ENCODE measurements at places on chromosomes 3 and 15.

DNA sequence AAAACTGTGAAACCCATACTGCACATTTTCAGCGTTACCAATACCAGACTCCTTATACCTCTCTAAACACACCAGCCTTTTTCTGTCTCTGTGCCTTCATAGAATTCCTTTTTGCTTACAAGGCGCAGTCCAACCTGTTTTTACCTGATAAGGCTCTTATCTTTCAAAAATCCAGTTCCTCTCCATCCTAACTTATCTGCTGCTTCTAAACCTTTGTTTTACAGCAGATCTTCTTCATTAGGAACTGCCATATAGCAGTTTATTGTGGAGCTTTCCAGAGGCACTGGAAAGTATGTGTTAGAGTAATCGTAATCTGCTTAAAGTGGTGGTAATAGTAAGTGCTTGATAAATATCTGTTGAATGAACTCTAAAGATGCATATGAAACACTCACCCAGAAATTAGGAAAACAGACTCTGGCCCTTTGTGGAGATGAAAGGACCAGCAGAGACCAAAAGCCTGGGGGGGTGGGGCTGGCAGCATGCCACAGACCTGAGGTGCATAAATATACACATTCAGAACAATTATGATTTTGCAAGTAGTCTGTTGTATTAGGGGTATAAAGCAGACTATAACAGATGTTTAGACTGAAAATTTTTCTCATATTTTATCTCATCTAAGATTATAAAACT lies 29.3 kb downstream of the PPP2R3A start:
- DNase-seq: no peak

- DNase-seq: no peak
Measured at GRCh38 chr3:71088742-71089141, 494.8 kb downstream of the FOXP1 start.

DNA sequence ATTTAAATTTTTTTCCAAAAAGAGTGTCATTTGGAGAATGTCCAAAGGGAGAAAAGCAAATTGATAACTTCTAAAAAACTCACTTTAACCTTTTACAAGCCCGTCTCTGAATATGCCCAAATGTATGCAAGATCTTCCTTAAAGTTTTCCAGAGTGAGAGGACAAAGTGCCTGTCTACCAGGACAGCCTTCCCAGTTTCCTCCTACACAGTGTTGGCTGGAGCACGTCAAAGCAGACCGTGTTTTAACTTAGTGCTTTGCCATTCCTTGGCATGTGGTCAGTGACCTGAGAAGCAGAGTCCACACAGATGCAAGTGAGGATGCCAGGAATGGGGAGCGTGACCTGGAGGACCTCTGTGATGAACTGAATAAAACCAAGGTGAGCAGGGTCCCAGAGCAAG lies 245.7 kb downstream of the FAM43A start:
- DNase-seq: no peak

DNA sequence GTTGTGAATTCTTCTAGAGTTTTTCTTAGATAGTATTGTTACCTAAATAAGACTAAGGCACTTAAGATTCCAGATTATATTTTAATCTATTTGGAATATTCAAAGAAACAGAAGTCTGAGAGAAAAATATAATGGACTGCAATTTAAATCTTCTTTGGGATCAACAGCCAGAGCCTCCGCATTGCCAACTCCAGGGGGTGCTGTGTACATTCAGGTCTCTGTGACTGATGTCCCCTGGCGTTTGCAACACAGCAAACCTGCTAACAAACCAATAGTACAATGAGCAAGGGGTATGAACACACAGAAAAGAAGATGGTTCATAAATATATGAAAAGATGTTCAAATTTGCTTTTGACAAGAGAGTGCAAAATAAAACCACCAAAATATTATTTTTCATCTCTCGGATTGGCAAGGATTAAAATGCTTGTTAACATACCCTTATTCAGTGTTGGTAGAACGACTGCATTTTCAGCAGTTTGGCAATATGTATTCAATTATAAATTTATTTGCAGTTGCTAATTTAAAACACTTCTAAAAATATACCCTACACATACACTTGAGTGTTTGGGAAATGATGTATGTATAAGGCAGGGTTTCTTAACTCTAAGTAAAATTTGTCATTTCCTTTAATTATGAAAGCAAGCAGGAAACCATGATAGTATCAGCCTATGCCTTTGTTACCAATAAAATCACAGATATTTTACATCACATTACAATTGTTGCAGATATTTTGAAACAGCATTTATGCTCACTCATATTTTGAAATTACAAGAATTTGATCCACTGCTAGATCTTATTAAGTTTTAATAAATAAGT lies 16.1 kb upstream of the TM4SF1 start:
- peak; percentile 4 for DNase-seq

GRCh38 chr15:74978503-74978902 lies 16.9 kb upstream of the SCAMP5 start:
- no peak for DNase-seq

- no peak for DNase-seq
Measured at GRCh38 chr3:44896440-44896839, 22.0 kb downstream of the TGM4 start.

DNA sequence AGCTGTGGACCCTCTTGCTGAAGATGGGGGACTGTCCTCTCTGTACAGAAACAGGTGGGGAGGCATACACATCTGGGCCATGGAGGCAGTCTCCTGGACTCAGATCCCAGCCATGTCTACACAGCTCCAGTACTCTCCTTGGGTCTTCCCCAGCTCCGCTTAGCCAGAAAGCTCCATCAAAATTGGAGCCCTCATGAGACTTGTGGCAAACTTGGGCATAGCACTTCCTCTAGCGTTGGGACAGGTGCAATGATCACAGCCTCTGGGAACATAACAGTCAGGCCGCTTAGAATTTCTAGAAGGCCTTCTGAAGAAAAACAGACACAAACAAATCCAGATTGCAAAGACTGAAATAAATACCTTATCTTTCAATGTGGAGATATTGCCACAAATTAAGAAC lies 634.3 kb upstream of the GOLIM4 start:
- no peak for DNase-seq

GRCh38 chr15:39925112-39925842 lies 5.2 kb upstream of the GPR176 start:
- no peak for DNase-seq

GRCh38 chr3:161449785-161450184 lies 46.8 kb upstream of the OTOL1 start:
- DNase-seq: no peak

DNA sequence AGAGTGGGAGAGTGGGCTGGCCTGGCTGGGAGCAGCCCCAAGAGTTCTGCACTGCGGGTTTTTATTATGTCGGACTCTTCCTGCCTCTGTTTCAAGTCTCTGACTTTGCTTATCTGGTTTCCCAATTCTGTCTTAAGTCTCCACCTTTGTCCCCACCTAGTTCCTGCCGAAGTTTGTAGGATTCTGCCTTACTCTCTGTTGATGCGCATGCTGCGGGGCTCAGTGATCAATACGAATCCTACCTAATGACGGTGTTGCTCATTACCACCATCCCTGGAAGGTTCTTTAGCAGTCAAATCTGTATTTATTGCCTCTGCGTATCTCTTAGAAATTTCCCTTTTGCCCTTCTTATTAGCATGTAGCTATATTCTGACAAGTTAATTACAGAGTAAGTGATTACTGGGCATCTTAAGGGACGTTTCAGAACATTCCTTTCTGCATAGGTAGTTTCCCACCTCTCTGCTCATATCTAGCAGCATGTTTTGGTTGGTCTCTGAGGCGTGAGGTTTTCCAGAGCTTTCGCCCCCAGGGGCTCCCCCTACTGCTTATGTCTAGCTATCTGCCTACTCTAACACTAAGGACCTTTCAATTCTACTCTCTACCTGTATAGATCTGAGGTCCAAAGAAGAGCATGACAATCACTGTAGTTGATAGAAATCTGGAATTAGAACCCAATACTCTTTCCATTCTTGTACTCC lies 236.0 kb upstream of the EIF1B start:
- no peak for DNase-seq

GRCh38 chr3:194009019-194009418 lies 126.9 kb upstream of the HES1 start:
- no peak for DNase-seq

DNA sequence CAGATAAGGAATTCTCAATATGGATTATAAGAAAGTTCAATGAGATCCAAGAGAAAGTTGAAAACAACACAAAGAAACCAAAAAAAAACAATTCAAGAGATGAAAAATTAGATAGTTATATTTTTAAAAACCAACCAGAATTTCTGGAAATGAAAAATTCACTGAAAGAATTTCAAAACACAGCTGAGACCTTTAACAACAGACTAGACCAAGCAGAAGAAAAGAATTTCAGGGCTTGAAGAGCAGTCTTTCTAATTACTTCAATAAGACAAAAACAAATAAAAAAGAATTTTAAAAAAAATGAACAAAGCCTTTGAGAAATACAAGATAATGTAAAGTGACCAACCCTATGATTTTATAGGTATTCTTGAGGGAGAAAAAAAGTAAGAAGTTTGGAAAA lies 155.4 kb downstream of the ZMAT3 start:
- DNase-seq: no peak

GRCh38 chr3:27467545-27467944 lies 16.6 kb downstream of the SLC4A7 start:
- peak; percentile 4 for DNase-seq

- DNase-seq: no peak
Measured at GRCh38 chr3:63687278-63688225, 35.1 kb downstream of the SNTN start.

DNA sequence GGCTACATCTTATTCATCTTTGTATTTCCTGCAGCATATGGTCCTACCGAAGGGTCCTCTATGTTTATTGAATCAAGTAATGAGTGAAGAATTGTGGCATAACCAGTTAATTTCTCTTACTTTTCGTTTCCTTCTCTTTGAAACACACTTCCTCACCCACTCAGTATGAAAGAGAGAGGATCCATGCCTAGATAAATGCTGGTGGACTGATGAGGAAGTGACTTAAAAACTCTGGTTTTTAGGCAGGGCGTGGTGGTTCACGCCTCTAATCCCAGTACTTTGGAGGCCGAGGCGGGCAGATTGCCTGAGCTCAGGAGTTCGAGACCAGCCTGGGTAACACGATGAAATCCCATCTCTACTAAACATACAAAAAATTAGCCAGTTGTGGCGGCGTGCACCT lies 2.2 kb upstream of the MB21D2 start:
- DNase-seq: no peak

DNA sequence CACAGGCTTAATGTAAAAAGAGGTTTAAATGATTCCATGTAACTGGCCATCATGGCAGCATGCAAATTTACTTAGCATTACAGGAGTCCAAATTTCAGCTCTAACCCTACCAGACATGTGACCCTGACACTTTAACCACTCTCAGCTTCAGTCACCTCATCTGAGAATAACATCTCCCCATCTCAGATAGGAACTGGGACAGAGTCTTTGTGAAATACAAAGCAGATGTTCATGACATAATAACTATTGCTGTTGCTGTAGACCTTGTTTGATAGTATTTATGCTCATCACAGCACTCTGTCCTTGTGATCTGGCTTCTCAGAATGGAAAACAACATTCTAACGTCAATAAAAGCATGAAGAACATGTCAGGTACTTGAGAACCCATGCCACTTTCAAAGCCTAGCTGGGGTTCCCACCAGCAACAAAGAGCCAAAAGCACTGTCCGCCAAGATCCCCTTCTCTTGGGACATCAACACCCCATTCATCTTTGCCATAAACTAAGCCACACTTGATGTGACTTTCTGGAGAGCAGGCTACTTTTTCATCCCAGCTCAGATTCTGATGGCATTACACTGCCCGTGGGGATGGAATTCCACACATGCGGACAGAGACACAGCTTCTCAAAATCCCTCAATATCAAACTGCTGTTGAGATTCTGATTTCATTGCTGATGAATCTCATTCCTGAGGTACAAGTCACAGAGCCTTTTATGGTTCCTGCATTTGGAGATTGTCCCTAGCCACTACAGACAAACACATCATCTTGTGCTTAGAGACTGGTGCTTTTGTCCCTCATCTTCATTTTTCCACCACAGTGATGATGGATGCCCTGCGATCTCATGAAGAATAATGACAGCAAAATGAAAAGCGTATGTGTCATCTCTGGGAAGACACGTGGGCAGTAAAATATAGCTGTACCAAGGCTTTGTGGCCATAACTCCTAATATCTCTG lies 202.7 kb downstream of the TNIK start:
- DNase-seq: no peak

DNA sequence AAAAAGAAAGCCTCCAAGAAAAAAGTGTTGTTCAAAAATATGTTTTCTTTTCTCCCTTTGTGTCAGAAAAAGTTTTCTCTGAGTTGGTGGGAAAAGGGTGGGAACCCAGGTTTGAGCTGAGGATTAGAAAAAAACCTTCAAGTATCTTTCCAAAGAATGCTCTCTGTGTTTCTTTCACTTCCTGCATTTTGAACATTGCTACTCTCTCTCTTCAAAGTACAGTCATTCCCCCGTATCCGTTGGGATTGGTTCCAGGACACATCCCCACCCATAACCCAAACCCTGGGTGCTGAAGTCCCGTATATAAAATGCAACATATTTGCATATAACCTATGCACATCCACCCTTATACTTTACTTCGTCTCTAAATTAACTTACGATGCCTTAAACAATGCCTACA lies 139.6 kb downstream of the TMCO5A start:
- DNase-seq: no peak

GRCh38 chr3:33196538-33196937 lies 22.1 kb downstream of the SUSD5 start:
- DNase-seq: no peak

- no peak for DNase-seq
Measured at GRCh38 chr3:95226437-95226836, 1163.6 kb downstream of the NSUN3 start.

DNA sequence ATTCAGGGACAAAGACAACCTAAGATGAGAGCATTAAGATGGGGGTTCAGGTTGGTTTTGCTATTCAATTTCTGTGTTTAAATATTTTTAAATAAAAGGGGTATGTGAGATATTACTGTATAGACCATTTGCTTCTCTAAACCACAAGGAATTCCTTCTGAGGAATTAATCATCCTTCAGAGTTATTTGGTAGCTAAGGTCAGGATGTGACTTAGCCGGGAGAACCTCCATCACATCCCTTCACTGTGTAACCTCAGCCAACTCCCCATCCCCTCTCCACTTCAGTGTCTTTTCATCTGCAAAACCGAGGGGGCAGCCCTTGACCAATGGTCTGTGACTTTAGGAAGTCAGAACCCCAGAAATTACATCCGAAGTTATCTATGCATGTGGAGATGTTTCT lies 48.7 kb upstream of the SKOR1 start:
- no peak for DNase-seq

Data from nucleus accumbens (tissue), 56 donors.